Activated T-helper 1 cell treated with anti-CD3 and anti-CD28 coated beads, Interleukin-2, amount 50 U/mL, for 16 hours (primary cell): ENCODE measurements at places on chromosomes 12 and 14.

DNA sequence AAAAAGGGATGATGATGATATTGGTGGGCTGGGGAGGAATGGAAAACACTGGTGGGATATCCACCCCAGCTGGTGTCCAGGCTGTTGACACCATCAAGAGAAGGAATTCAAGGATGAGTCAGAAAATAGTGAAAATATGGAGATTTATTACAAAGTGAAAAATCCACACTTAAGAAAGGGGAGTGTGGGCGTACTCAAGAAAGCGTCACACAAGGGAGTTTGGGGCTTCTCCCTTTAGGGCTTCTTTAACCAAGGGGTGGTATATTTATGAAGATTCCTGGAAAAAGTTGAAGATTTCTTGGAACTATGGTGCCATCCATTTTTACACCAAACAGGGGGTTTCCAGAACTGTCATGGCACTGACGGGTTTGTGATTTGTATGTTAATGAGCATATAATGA lies 63.1 kb upstream of the ARID2 start:
- no peak for DNase-seq

DNA sequence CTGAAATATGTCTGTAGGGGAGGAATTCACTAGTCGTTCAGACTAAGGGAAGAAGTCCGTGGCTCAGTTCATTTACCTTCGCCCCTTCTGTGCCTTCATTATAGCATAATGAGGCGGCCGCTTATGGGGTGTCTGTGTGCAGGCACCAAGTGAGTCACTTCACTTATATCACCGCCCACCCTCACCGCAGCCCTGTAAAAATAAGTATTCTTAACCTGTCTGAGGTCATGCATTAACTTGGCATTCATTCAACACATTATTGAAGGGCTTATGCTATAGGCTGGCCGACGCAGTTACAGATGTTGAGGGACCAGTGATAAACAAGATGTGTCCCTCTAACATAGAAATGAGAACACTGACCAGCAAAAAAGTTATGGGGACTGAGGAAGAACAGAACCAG lies 47.7 kb upstream of the PTCSC3 start:
- DNase-seq = no peak

- no peak for DNase-seq
Measured at GRCh38 chr12:55705782-55706402, 1.8 kb downstream of the ITGA7 start.

- no peak for DNase-seq
Measured at GRCh38 chr12:30885321-30885720, 41.2 kb upstream of the TSPAN11 start.

GRCh38 chr14:77151918-77152588 lies 10.5 kb upstream of the ZDHHC22 start:
- DNase-seq = no peak

DNA sequence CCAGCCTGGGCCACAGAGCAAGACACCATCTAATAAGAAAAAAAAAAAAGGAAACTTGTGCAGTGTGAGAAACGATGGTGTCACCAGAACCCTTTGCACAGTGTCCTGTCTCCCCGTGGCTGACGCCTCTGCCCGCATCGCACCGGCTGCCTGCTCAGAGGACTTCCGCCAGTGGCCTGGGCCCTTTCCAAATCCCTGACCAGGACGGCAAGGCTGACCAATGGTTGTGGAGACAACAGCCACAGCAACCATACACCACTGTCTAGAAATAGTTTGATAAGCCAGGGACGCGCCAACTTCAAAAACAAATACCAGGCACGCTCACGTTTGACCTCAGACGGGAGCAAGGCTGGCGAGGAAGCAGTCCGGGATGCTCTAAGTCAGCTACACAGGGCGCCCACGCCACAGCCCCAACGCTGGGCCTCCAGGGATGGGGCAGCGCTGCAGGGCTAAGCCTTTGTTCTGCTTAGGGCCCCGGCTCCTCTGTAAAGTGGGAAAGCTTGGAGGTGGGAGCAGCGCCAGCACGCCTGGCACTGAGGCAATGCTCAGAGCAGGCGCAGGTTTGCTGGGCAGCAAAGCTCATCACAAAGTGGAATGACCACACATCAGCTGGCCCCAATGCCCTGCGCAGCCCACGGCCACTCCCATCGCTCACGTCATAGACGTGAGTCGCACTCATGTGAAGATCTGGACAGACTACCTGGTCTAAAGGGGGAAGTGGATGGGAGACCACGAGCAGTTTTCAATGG lies 12.5 kb downstream of the PGAM5 start:
- DNase-seq = no peak

GRCh38 chr12:113899561-113900471 lies 66.3 kb downstream of the RBM19 start:
- no peak for DNase-seq

DNA sequence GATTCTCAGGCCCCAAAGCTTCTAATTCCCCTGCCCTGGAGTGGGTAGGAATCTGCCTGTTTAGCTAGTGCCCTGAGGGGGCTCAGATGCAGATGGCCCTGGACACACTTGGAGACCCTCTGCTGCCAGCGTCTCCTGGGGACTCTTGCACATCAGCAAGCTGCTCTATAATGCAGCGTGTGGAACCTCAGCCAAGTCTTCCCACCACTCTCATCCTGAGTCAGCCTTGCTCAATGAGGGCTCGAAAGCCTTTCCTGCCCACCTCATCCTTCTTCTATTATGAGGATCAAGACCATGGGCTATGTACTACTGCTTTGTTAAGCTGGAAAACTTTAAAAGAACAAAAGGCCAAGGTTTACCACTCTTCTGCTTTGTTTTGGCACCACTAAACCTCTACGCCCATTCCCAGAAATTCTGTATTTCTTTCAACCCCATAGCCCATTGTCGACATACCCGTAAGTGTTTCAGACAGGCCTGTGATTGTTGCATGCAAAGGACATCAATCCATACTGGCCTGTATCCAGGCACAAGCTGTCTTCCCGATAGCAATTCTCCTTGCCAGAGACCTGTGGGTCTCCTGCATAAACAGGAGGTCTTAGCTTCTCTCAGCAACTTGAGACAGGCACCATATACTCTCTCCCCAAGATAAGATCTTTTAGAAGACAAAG lies 246.9 kb downstream of the DPF3 start:
- DNase-seq = no peak

GRCh38 chr14:75340921-75341320 lies 62.3 kb downstream of the FOS start:
- DNase-seq = no peak

DNA sequence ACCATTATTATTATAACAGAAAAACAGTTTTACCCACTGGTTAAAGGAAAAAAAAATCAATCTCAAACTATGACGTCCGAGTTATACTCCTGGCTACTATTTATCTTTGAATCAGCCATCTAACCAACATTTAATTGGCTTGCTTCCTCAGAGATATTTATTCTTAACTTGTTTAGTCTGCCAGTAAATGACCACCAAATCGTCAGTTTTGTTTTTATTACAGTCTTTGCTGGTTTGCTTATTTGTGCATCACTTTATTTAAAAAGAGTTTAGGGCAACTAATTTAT lies 71.2 kb downstream of the RASSF8 start:
- no peak for DNase-seq

- DNase-seq = no peak
Measured at GRCh38 chr12:69368171-69368570, 8.6 kb downstream of the YEATS4 start.

- no peak for DNase-seq
Measured at GRCh38 chr14:101040538-101041442, 137.3 kb upstream of the RTL1 start.
